ENCODE measurements at places on chromosomes 5 and 9.

- DNase-seq: no peak
Measured at GRCh38 chr5:10507575-10508096, 56.2 kb upstream of the ANKRD33B start.

- DNase-seq: no peak
Measured at GRCh38 chr5:134296213-134296612, 70.3 kb upstream of the PPP2CA start.

GRCh38 chr5:19713740-19714139 is 274.3 kb downstream of the CDH18 start:
- DNase-seq: no peak

GRCh38 chr5:177509991-177510566 is 453 bp upstream of the DOK3 start:
- no peak for DNase-seq

- no peak for DNase-seq
Measured at GRCh38 chr5:33968211-33969005, 16.1 kb downstream of the SLC45A2 start.

- DNase-seq: no peak
Measured at GRCh38 chr5:142644640-142645361, 41.1 kb downstream of the FGF1 start.

DNA sequence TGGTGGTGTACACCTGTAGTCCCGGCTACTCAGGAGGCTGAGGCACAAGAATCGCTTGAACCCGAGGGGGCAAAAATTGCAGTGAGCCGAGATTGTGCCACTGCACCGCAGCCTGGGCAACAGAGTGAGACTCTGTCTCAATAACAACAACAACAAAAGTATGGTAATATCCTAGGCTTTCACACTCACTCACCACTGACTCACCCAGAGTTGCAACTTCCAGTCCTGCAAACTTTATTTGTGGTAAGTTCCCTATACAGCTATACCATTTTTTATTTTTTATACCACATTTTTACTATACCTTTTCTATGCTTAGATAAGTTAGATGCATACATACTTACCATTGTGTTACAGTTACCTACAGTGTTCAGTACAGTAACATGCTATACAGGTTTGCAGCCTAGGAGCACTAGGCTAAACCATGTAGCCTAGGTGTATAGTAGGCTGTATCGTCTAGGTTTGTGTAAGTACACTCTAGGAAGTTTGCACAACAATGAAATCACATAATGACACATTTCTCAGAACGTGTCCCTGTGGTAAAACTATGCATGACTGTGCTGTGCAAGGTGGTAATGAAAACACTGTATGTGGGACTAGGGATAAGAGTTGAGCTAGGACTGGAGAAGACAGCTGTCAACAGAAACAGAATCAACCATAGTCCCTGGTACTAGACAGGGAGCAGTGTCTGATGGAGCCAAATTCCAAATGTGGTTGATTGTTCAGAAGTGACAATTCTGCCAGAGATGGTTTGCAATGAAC is 109.5 kb upstream of the RAD23B start:
- no peak for DNase-seq

DNA sequence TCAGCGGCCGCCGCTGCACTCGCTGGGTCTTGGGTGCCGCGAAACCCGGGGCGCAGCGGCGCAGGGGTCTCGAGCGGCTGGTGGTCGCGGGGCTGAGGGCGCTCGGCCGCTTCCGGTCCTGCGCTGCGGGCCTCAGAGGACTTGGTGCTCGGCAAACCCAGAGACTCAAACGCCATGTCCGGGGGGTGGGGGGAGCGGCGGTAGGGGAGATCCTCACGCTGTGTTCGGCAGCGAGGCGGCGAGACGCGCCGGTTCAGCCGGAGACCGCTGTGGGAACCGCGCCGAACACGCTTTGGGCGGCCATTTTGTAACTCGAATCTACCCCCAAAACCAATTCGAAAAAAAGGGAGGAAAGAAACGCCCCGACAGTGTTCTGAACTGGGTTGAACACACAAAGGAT is 317.5 kb upstream of the CDH18 start:
- no peak for DNase-seq

DNA sequence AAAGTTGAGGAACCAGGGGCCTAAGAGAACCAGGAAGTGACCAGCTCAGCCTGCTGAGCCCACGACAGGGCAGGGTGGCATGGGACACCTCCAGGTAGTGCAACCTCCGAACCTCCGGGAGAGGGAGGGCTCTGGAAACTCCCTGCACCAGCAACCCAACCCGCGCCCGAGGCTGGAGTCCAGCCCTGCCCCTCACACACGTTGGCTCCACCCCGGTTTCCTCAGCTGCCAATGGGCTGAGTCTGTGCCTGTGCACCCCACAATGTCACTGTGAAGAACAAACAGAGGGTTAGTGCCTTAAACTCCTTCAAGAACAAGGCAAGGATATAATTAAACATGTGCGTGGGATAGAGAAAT is 17.0 kb upstream of the UNC5A start:
- DNase-seq: no peak

DNA sequence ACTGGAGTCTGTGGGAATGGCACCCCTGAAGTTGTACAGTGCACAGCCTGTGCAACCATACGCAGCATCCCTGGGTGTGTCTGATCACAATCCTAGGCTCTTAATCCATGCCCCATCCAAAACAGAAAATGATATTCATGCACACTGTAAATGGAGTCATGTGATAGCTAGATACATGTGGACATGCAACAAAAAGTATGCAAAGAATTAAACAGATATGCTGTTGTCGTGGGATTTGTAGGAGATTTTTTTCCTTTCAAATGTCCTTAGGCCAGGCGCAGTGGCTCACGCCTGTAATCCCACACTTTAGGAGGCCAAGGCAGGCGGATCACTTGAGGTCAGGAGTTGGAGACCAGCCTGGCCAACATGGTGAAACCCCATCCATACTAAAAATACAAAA is 36.1 kb downstream of the PRRX2 start:
- DNase-seq: no peak

DNA sequence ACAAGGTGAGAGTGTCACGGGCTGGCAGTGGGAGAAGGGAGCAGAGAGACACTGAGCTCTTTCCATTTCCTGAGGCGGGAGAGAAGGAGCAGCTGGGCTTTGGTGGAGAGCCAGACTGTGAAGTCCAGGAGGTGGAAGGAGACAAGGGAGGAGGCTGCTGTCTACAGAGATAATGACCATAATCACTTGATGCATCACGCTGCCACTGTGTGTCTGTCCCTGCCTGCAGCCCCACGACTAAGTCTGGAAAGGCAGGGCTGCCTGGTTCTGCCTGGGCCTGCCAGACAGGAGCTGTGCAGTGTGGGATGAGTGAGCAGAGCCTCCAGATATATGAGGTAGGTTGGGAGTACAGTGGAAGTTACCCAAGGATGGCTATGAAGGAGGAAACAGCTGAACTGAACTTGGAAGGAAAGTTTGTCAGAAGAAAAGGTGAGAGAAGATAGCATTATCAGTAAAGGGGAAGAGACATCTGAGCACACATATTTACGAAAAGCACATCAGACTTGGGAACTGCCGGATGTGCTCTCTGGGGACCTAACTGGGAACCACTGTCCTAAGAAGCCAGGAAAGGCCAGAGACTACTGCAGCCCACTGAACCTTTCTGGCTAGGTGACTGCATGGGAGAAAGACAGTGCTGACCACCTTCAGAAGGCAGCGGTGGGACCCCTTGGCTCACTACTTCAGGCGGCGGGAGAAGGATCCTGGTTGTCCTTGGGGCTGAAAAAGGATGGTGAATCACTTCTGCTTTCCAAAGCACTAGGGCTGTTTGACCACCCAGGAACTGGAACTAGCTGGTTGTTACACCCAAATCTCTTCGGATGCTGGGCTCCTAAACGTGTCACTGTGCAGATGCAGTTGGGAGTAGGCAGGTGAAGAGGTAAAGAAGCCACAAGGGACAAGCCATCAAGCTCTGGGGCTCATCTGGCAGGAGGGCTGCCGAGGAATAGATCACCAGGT is 12.8 kb upstream of the DDX41 start:
- DNase-seq: no peak

- no peak for DNase-seq
Measured at GRCh38 chr9:31302620-31303418, 1081.6 kb upstream of the ACO1 start.

- DNase-seq: no peak
Measured at GRCh38 chr5:4348919-4349318, 753.3 kb downstream of the IRX1 start.

DNA sequence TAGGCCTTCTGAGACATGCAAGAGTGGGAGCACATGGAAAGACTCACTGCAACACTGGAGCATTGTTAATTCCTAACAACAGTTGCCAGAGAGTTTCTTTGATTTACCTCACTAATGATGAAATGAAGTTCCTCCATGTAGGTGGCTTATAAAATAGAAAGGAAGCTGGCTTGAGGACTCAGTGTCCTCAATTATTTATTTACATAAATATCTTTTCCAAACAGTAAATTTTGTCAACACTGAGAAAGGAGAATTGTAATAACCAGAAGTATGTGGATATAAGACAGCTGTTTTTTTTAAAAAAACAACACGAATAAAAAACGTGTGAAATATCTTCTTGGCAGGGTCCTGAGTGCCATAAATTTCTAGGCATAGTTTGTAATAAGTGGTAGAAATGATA is 9.1 kb upstream of the SLC27A6 start:
- no peak for DNase-seq

- no peak for DNase-seq
Measured at GRCh38 chr5:15791274-15791673, 291.3 kb downstream of the FBXL7 start.

DNA sequence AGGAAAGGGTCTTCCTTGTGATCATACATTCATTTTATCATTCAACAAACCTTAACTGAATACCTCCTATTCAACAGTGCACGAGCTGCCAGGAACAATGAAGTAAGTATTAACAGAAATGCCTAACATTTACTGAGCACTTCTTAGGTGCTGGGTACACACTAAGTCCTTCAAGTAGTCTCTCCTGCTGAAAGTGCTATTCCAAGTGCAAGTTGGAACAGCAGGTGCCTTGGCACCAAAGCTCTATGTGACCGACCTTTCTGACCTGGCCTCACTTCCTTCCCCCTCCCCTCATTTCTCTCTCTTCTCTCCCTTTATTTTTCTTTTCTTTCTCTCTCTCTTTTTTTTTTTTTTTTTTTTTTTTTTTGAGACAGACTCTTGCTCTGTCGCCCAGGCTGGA is 94.5 kb downstream of the GRIA1 start:
- no peak for DNase-seq

DNA sequence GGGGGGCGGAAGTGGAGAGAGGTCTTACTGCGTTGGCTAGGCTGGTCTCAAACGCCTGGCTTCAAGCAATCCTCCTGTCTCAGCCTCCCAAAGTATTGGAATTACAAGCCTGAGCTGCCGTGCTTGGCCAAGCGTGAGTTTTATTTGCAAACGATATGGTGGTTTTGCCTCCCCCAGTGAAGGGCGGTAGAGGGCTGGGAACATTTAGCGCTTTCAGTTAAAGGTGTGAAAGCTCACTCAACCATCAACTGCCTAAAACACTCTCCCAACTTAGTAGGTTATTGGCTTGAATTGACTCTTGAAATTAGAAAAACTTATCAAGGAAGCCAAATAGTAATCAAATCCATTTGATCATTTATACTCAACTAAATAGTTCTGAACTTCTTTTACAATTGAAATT is 156.3 kb downstream of the ESM1 start:
- DNase-seq: no peak

DNA sequence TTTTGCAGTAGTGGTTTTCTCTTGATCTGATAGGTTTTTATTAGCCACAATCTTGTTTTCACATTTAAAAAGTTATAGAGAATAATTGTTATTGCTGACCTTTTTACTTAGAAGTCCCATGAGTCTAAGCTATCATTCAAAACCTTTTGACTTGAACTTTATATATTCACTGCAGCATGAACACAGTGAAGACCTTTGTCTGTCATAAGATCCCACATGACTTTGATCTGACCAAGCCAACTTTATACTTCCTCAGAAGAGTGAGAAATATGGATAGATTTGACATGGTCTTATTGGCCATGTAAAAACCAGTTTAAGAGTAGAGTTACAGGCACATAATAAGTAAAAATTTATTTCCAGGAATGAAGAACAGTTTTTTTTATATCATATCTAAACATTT is 34.1 kb downstream of the RAD1 start:
- DNase-seq: no peak

DNA sequence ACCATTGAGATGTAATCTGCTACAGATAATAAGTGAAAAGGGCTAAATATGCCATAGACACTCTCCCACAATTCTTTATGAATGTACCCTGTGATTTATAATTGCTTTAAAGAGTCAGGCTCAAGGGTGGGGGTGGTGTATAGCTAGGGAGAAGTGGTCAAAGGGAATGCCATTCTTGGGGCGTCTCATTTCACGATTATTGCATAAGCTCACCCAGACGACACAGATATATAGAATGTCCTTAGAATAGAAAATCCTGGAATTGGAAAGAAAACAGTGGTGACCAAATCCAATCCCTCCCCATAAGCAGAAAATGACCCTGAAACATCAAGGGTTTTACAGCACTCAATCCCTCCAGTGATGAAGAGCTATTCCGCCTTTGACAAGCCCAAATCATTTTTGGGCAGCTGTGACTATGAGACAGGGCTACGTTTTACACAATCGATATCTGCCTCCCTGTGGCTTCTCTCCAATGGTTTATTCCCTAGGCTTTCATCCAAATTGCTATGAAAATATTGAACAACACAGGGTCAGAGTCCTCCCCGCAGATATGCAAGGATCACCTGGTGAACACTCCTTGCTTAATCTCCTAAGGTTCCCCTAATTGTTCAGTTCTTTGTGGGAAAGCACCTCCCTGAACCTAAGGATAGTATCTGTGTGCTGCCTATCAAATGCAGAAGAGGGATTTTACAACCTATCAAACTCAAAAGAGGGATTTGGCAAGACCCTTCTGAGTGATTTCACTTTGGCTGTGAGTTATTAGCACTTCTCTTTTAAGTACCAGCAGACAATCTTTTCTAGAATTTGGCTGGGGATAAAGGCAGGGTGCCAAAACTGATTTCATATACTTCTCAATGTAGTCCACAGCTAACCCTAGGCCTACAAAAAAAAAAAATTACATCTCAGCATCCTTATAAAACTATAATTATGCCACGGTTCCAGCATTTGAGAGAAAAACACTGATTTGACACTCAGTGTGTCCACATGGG is 144.9 kb upstream of the CDH6 start:
- DNase-seq: no peak

GRCh38 chr5:146630472-146630871 is 114.5 kb upstream of the GPR151 start:
- DNase-seq: no peak

GRCh38 chr5:143083006-143083405 is 312.8 kb downstream of the ARHGAP26 start:
- DNase-seq: no peak

All from stimulated activated CD4-positive, alpha-beta T cell treated with anti-CD3 and anti-CD28 coated beads, Interleukin-1b, Interleukin-23, amount 100 ng/mL, for 48 hours (primary cell).